ENCODE measurements at places on chromosomes 5 and 9.

- DNase-seq, result no peak
Observed at GRCh38 chr5:60823574-60823973, 20.5 kb downstream of the ELOVL7 start.

- DNase-seq, result no peak
Observed at GRCh38 chr5:56763711-56764466, 51.5 kb upstream of the MAP3K1 start.

GRCh38 chr9:128175726-128176125 lies 15.6 kb downstream of the CIZ1 start:
- DNase-seq, result no peak

- DNase-seq, result no peak
Observed at GRCh38 chr5:123181394-123181801, 92.4 kb downstream of the PRDM6 start.

GRCh38 chr9:19409401-19410194 lies 789 bp downstream of the ACER2 start:
- peak; percentile 24 for DNase-seq

DNA sequence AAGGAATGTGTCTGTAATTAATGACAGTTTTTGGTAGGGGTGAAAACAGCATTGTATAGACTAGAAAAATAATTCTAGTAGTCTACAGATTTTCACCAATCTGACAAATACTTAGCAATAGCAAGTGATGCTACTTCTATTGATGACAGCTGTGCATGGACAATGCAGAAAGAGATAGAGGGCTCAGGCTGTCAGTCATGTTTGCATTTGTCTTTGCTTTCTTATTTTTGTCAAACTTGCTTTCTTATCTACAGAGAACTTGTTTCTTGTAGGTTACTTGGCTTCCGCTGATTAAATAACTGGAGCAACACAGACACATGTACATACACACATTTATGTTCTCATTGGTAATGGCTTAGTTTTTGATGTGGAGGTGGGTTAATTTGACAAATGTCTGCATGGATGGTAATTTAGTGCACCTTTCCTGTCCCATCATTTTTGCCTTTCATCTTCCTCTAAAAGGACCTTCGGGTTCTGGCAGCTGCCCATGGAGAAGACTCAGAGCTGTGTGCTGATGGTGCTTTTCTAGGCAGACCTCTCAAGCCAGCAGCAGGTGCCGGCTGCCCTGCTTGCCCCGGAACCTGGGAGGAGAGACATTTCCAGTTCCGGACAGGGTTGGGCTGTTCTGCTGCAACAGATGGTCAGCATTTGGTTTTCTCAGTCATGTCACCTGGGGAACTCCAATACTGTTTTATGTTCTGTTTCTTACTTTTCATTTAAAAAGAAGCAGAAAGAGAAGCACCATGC lies 28.8 kb downstream of the CAMK4 start:
- no peak for DNase-seq

- no peak for DNase-seq
Observed at GRCh38 chr5:80860924-80861613, 99.1 kb upstream of the RASGRF2 start.

DNA sequence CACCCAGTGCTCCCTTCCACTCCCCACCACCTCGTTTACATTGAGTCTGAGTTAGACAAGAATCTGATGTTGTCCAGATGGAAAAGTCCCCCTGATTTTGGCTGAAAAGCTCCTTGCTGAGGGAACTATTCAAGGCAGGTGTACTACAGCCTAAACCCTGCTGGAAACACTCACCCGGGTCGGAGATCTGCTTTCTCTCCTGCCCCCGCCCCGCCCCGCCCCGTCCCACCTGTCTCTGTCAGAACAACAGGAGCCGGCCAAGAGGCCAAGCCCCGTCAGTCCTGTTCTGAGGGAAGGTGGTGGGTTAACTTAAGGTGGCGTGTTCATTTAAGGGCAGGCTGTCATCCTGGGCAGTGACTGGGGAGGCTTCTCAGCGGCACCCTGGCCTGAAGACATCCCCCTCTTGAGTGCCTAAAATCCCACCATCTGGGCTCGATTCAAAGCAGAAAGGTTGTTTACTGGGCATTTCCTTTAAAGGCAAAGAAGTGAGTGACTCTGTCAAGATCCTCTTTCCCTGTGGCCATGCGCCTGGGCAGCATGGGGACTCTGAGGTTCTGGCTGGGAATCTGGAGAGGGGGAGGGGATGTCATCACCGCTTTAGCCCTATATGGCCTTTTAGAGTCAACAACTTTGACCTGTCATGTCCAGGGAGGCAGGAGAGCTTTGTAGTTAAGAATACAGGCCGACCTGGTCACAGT lies 71.1 kb upstream of the NEURL1B start:
- no peak for DNase-seq

DNA sequence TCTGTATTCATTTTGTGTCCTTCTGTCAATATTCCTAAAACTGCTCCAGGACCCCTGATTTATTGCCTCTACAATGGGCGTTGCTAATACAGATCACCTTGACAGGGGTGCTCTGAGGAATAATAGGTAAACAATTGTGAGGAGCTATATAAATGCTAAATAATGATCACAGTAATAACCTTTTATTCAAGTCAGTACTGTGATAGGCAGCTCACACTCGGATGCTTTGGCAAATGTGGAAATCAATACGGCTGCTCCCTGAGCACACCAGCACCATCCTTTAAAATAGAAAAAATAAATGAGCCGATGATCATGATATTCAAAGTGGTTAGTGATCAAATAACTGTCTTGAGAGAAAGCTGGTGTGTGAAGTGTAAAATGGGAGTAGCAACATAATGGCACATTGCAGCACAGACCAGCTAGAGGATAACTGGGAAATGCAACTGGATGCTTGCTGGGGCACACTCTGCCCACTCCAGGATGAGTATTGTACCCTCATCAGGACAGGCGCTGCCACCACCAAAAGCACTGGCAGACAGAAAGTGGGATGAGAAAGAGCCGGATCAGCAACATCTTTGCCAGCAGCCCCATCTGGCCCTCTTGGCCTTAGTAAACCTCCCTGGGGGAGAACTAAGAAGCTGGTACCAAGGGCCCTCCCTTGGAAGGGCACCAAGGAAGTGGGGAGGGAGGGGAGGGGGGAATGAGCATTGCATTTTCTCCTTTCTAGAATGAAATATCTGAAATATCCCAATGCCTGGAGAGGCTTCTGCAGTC lies 69.4 kb upstream of the SPATA31D4 start:
- no peak for DNase-seq

DNA sequence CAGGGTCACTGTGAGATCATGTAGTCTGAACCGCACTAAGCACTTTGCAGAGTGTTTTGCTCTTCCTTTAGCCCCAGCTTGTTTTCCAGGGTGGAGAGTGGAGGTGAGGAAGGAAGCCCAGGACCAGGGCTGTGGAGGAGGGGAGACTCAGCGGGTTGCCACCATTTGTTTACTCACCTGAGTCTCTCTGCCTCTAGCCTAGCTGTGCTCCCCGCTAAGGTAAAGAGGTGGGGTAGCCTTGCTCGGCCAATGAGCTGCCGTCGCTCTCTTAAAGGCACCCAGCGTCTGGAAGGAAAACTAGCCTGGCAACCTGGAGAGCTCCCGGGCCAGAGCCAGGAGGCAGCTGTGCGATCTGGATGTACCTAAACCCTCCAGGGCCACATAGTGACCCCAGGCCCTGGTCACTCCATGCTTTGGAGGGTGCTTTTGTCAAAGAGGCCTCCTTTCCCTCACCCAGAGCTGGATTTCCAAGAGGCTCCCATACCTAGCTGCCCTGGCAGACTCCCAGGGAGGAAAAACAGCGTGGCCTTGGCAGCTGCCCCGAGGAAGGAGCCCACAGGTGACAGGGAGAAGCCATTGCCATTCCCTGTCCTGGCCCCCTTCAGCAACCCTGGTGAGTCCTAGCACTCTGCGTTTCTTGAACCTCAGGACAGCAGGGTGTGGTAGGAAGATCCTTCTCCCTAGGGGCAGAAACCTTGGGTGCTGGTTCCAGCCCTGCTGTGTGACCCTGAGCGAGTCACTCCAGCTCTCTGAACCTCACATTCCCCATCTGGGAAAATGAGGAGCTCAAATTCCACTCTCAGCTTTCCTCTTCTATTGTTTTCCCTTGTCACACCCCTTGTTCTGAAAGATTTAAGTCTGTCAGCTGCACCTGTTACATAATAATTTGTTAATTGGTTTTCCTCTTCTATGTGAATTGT lies 42.4 kb upstream of the LARP1 start:
- DNase-seq, result no peak

DNA sequence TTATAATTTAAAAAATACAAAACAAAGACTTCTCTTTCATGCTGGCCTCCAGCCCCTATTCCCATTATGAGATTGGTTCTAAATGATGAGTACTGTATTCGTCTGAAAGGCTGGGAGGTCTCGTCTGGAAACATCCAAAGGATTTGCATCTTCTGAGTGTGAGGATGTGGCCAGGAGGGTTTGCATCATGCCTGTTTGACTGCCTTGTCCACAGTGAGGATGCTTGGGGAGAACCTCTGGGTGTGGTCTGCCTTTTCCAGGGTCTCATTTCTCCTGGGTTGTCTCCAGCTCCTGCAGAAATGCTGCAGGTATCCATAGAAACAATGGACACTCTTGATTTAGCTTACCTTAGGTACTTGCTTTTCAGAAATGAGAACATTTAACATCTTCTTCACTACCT lies 26.4 kb upstream of the CXCL14 start:
- DNase-seq, result no peak

- no peak for DNase-seq
Observed at GRCh38 chr9:92971121-92971520, 23.8 kb downstream of the FGD3 start.

- no peak for DNase-seq
Observed at GRCh38 chr5:168047669-168048111, 243.8 kb upstream of the WWC1 start.

- peak; percentile 38 for DNase-seq
Observed at GRCh38 chr9:96031366-96031824, 155.9 kb downstream of the ERCC6L2 start.

GRCh38 chr9:136760424-136760823 lies 2.4 kb upstream of the LCN8 start:
- DNase-seq, result no peak

- DNase-seq, result no peak
Observed at GRCh38 chr5:73030995-73031394, 75.2 kb downstream of the FCHO2 start.

GRCh38 chr5:160342413-160342941 lies 27.9 kb downstream of the C1QTNF2 start:
- no peak for DNase-seq

DNA sequence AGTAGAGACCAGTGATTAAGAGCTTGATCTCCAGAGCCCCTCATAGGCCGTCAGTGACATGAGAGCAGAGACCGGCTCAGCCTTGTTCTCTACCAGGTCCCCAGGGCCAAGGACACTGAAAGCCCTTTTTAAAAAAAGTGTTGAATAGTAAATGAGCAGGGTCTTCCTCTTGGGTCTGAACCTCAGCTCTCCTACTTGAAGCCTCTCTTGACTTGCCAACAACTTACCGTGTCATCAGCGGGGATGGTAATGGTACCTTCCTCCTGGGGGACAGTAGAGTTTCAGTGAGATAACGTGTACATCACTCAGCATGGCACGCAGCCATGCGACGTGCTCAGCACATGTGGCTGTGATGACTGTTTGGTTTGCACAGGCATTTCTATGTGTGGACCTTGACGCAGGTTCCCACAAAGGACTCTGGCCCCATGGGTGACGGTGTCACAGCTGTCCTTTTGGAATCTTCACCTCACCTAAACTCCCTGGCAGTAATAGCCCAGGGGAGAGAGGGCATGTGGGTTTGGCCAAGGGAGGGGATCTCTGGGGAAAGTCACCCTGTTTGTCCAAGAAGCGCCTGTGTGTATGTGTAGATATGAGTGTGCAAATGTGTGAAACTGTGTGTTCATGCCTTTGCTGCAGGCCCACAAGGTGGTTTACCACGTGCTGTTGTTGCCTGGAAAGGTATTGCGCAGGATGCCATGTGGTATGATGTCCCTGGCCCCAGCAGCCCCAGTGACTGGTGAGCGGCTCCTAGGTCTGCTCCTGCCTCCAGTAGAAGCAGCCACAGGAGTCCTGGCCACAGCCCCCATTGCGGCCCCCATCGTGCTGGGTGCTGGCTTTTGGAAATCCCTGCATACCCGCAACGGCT lies 18.7 kb downstream of the ERGIC1 start:
- DNase-seq, result no peak

GRCh38 chr9:34503406-34503805 lies 19.4 kb downstream of the ENHO start:
- DNase-seq, result no peak

DNA sequence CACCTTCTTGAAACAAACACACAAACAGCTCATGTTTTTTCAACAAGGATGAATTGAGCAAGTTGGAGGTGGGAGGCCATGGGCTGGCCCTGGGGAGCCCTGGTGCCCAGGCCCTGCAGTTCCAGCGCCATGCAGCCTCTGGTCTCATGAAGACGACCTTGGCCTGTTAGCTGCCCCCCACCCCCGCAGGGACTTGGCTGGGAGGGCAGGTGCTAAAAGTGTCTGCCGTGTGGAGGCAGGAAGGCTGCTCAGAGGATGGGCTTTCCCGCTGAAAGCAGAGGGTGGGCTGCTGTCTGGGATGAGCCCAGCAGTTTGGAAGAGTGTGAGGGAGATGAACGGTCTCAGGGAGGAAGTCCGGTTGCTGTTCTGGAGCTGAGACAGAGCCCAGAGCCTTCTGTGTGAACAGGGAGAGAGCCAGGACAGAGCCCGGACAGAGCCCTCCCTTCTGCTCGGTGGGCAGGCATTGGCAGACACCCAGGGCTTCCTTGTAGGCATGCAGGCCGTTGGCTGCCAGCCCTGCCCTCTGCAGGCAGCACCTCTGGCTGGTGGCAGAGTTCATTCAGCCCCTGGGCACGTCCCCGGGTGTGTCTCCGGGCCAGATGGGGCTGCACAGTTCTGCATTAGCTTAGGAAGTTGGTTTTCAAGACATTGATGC lies 18.7 kb downstream of the ROPN1L start:
- DNase-seq, result peak; percentile 9

- no peak for DNase-seq
Observed at GRCh38 chr9:36592801-36593583, 20.3 kb downstream of the MELK start.

DNA sequence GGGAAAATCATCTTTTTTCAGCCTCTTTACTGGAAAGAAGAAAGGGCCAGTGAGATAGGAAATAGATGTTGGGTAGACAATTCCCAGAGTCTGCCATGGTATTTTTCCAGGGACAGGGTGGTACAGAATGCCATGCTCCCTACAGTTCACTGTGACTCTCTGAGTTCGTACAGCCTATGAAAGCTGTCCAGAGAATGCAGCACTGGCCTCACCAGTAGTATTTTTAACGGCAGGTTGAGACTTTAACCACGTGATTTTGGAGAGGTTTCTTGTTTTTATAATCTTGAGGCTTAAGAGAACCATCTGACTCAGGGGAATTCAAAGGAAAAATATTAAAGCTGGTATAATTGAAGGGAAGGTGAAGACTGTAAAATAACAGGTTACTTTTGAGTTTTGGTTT lies 10.1 kb upstream of the ZNF474 start:
- DNase-seq, result no peak

- DNase-seq, result no peak
Observed at GRCh38 chr9:107784235-107784958, 294.8 kb upstream of the KLF4 start.

GRCh38 chr9:76619640-76620039 lies 144.6 kb upstream of the PCA3 start:
- no peak for DNase-seq

- DNase-seq, result no peak
Observed at GRCh38 chr5:6162175-6162574, 216.2 kb downstream of the MED10 start.

GRCh38 chr5:114417519-114417918 lies 55.6 kb downstream of the KCNN2 start:
- DNase-seq, result no peak

GRCh38 chr5:56482363-56482762 lies 249.2 kb upstream of the ANKRD55 start:
- DNase-seq, result no peak
